CD4-positive, alpha-beta T cell treated with Interleukin-17A for 4 hours (primary cell): ENCODE measurements at places on chromosomes 4 and X.

DNA sequence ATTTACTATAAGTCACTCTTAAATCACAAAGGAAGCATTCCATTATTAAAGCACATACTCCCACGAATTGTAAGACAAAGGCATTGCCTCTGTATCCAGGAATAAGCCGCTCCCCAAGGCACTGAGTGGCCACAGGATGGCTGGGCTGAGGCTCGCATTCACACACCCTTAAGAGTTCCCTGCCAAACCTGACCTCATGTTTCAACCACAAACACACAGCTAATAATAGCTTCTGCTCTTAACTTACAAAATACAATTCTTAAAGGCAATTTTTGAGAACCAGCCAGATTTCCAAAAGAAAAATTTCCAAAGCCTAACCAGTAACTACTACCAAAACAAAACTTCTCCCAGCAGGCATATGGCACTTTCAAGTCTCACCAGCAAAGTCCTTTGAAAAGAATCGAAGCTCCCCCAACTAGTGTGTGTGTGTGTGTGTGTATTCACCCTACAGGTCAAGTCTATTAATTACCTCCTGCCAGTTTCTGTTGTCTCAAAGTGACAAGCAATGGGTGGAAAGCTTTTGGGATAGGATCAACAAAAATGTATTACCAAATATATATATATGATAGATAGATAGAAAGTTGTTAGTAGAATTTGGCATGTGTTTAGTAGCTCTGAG lies 36.0 kb downstream of the ARHGAP6 start:
- DNase-seq: no peak

- DNase-seq: no peak
Observed at GRCh38 chr4:188822698-188823097, 683.5 kb downstream of the TRIML1 start.

GRCh38 chr4:112156553-112156952 lies 11.3 kb downstream of the FAM241A start:
- no peak for DNase-seq

GRCh38 chr4:40462326-40462725 lies 127.2 kb downstream of the CHRNA9 start:
- DNase-seq: no peak
